Progenitor cell of endocrine pancreas (in vitro differentiated cells): ENCODE measurements at places on chromosomes 1 and 21.

DNA sequence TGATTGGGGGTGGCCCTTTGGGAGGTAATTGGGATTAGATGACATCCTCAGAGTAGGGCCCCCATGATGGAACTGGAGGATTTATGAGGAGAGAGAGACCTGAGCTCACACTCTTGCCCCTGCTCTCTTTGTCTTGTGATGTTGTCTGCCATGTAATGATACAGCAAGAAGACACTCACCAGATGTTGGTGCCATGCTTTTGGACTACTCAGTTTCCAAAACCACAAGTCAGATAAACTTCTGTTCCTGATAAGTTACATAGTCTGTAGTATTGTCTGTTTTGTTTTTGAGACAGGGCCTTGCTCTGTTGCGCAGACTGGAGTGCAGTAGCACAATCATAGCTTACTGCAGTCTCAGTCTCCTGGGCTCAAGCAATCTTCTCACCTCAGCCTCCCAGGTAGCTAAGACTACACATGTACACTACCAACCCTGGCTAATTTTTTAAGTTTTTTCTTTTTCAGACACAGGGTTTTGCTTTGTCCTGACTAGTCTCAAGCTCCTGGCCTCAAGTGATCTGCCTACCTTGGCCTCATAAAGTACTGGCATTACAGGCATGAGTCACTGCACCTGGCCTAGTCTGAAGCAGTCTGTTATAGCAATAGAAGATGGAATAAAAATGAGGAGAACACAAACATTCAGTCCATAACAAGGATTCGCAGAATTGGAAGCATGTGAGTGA is 115.0 kb upstream of the GALNT2 start:
- DNase-seq: no peak

DNA sequence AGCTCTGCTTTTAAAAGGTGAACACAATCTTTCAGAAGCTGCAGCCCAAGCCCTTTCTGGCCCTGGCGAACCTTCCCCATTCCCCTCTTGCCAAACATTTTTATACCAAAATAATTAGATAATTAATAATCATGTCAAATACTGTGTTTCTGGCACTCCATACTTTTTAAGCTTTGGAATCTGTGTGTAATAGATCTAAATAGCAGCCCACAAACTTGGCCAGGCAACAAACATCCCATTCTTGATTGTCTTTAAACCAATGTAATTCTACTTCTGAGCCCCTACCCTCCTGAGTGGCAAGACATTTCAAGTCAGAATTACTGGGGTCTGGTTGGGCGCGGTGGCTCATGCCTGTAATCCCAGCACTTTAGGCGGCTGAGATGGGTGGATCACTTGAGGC is 137.7 kb downstream of the NAV1 start:
- no peak for DNase-seq

DNA sequence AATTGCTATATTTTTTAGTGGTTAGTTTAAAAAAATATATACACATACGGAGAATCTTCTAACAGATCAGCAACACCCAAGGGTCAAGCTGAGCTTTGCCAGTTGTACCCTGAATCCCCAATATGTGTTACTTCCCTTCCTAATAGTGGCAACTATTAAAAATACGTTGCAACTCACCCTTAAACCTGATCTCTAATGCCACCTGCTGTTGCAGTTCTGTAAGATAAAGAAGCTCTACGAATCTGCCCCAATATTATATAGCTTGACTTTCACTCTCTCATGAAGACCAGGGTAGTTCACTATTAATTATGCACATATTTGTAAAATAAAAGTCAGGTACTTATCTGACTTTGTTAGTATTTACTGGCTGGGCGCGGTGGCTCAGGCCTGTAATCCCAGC is 58.4 kb downstream of the ASH1L start:
- no peak for DNase-seq

DNA sequence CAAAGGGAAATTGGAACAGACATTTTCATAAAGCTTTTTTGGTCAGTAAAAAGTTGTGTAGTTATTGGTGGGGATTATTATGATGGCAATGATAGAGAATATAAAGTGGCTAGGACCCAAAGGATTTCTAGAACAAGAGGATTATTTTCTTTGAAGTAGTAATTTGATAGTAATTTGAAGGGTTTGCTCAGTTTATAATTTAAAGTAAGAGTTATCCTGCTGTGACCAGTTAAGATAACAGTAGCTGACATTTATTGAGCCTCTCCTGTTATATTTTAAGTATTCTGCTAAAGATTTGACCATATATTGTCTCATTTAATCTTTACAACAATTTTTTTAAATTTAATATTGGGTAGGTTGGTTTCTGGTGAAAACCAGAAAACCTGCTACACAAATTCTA is 14.7 kb downstream of the CAPZA1 start:
- no peak for DNase-seq

DNA sequence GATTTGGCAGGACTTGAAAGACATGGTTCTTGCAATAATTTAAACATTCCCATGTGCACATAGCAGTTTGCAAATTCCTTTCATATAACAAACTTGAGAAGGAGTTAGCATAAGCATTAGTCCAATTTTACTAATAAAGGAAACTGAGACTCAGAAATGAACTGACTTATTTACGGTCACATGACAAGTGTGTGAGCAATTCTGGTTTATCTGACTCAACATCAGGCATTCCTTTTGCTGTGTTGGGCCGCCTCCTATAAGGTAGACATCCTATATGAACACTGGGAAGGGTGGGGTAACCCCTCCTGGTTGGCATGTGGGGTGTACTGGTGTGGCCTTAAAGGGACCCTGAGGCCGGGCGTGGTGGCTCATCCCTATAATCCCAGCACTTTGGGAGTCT is 8.5 kb upstream of the CPT2 start:
- DNase-seq: no peak

GRCh38 chr1:14842361-14842760 is 243.9 kb downstream of the KAZN start:
- no peak for DNase-seq

DNA sequence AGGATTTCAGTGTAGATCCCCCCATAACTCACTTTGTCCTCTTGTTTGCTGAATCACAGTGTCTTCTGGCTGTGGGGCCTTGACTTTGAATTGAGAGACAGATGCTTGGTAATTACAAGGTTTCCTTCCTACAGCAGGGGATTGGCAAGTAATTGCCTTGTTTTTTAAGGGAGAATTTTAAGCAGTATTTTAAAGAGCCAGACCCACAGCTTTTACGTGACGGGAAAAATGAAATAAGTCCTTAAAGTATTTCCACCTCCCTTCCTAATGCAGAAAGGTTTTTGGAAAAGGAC is 41.0 kb downstream of the PGBD5 start:
- no peak for DNase-seq

GRCh38 chr1:179146911-179147310 is 65.0 kb downstream of the TOR3A start:
- DNase-seq: no peak

GRCh38 chr1:18528616-18529015 is 47.9 kb downstream of the KLHDC7A start:
- DNase-seq: no peak

DNA sequence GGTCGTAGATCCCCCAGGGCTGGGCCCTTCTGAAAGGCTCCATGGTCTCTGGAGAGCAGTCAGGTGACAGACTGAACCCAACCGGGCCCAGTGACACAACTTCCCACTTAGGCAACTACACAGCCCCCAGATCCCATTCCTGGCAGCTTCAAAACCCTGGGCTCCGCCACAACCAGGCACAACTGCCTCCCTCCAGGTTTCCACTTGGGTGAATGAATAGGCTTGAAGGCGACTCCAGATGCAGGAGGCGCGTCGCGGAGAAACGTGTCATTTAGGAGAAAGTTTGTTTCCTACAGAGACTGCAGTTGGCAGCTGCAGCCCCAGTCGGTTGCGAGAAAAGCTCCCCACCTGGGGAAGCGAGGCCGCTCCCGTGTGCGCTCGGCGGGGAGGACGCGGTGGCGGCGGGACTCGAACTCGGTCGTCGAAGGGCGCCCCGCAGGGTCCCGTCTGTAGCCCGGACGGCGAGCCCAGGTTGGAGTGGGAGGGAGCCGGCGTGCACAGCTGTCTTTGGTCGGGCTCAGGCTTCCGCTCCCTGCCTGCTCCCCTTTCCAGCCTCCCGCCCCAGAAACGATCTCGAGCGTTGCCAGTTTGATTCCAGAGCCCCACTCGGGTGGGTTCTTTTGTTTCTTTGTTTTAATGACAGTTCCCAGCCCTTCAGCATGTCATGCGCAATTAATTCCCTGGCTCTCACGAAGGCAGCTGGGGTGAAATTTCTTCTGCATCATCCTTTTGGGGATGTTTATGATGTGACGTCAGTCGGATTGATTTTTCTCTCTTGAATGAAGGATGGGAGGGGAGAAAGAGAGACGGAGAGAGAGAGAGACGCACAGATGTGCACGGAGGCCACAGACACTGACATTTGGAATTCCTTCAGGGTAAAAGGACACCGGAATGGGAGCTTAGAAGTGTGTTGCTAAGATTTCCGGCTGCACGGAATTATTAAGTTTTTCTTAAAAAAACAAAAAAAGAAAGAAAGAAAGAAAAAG is 862 bp upstream of the SGIP1 start:
- DNase-seq: no peak

DNA sequence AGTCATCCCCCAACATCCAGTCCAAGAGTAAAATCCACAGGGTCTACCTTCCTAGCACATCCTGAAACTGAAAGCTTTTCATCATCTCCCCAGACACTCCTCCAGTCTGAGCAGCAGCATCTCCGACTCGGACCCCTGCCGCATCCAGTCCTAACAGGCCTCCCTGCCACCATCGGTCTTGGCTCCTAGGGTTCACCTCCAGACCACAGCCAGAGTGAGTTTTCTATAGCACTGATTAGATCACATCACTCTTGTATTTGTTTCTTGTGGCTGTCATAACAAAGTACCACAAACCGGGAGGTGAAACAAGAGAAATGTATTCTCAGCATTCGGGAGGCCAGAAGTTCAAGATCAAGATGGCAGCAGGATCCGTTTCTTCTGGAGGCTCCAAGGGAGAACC is 187.8 kb downstream of the TOMM20 start:
- no peak for DNase-seq

GRCh38 chr21:42698733-42699132 is 45.3 kb downstream of the PDE9A start:
- no peak for DNase-seq

DNA sequence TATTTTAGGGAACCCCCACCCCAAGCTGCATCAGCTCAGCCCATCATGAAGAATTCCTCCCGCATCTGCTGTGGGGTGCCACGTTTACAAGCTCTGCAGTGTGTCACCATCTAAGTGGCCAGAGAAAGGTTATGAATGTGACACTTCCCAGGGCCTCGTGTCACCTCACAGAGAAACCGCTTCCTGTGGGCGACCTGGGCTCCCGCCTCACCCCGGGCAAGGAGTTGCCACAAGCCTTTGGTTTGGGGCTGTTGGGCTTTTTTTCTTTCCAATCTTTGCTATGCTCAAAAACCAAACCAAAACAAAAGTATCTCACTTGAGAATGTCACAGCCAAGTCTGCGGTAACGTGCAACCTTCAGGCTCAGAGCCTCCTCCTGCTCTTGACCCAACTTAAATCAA is 82.1 kb upstream of the ARHGEF16 start:
- DNase-seq: no peak

GRCh38 chr1:48644190-48644900 is 132.3 kb downstream of the BEND5 start:
- DNase-seq: no peak

DNA sequence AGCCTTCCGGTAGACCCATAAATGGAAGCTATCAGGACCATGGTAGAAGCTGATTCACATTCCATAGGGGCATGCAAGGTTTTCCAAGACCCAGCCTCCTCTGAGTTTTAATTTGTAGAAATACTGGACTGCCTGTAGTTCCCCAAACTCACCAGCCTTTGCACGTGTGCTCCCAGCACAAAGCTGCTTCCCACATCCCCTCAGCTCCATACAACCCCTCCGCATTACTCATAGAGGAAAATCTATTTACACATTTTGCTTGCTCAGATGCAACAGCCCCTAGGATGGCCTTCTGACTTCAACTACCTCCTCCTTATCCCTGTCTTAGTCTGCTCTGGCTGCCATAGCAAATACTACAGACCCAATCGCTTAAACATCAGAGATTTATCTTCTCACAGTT is 336.2 kb downstream of the SETD4 start:
- DNase-seq: no peak

DNA sequence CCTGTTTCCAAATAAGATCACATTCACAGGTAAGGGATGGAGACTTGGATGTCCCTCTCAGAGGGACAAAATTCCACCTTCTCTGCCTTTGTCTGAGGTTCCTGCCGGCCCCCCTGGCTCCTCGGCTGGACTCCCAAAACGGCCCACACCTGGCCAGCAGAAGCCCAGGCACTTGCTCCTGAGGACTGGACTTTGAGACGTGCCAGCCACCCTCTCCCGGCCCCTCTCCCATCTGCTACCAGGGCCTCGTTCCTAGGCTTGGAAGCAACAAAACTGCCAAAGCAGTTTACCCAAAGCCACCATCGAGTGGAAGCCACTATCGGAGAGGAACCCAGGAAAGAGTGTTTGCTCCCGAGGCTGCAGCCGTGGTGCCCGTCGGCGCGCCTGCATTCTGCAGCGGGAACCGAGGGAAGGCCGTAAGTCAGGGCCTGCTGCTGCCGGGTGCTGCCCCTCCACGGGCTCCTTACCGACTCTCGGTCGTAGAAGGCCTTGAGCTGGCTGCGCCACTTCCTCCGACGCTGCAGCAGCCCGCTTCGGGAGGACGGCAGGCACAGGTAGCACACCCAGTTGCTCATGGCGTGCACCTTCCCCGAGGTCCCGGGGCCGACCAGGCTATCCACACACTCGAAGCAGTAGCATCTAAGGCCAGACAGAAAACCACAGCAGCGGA is 3.5 kb downstream of the DNMT3L start:
- DNase-seq: no peak

GRCh38 chr1:58165073-58165472 is 381.5 kb downstream of the OMA1 start:
- DNase-seq: no peak

DNA sequence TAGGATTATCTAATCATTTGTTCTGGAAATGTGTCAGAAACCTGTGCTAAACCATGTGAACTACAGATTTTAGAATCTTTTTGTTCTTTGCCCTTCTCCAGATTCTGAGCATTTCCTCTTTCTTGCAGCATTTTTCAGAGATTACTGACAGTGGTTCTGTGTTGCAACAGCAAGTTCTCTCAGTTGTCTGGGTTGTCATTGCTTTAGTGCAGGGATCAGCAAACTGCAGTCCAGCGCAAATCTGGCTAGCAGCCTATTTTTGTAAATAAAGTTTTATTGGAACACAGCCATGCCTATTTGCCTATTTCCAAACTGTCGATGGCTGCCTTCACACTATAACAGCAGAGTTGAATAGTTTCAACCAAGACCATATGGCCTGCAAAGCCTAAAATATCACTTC is 66.3 kb upstream of the LRRC8D start:
- no peak for DNase-seq

GRCh38 chr1:4654764-4655673 is 610 bp downstream of the AJAP1 start:
- DNase-seq: no peak

- DNase-seq: no peak
Measured at GRCh38 chr21:32705139-32705538, 22.7 kb downstream of the SYNJ1 start.

GRCh38 chr1:31872658-31873636 is 57.1 kb upstream of the SPOCD1 start:
- no peak for DNase-seq

DNA sequence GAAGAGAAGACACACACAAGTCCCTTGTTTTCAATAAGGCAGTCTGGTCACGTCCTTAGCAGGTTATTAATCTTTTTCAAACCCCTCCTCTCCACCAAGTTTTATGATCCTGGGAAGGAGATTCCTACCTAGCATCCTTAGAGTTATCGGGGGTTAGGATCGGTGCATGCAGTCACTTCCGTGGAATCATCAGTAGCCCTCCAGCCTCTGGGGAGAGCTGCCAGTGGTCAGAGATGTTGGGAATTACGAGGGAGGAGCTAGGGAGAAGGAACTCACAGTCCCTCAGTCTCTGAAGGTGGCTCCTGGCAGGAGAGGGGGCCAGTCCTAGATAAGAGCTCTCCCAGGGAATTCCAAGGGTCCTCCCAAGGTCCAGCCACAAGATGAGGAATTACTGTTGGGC is 57.7 kb upstream of the ATP5PO start:
- DNase-seq: no peak
